CD4-positive, alpha-beta T cell treated with Interleukin-12 subunit alpha and Interleukin-12 subunit beta, for 1 hour (primary cell): ENCODE measurements at places on chromosomes 6 and 20.

- peak; percentile 14 for DNase-seq
Measured at GRCh38 chr6:109071125-109071917, 23.3 kb downstream of the SESN1 start.

DNA sequence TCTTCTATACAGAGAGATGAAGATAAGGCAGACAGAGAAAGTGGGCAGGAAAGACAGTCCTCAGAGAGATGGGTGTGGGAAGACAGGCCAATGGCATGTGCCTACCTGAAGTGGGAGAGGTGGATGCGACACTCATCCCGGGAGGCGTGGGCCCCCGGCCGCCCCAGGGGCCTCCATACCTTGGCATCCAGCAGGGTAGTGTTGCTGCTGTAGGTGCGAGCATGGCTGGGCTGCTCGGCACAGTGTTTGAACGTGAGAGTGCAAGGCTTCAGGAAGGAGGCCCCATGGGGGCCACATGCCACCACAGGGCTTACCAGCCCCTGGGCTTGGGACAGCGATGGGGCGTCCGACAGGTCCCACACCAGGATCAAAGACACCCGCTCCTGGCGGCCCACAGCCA is 5.2 kb downstream of the UNC5CL start:
- no peak for DNase-seq

GRCh38 chr6:113619077-113619476 is 238.1 kb upstream of the MARCKS start:
- DNase-seq: no peak

DNA sequence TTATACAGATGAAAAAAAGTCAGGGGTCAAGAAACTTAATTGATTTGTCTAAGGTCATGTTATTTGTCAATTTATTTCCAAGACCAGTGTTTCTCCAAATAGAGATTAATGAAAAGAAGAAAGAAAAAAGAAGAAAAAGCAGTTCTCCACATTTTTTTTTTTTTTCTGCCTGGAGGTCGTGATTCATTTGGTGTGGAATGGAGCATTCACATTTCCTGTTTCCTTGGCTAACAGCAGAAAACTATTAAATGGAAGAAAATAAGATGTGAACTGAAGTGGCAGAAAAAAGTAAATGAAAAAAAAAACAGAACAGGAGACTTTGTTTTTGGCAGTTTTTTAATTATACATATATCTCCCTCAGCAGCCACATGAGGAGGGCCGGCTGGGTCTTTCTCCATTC is 470.8 kb upstream of the ZNF337 start:
- DNase-seq: no peak

DNA sequence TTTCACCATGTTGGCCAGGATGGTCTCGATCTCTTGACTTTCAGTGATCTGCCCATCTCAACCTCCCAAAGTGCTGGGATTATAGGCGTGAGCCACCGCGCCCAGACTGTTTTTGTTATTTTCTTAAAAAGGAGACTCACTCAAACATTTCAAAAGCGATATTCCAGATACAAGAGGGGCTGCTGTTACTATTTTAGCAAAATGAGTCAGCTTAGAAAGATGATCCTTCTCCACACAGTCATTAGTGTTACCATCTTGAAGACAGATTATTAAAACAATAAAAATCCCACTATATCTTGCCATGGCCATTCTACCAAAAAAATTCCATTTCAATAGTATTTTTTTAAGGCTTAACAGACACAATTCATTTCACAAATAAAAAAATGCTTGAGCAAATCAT is 102.8 kb downstream of the PREP start:
- no peak for DNase-seq

DNA sequence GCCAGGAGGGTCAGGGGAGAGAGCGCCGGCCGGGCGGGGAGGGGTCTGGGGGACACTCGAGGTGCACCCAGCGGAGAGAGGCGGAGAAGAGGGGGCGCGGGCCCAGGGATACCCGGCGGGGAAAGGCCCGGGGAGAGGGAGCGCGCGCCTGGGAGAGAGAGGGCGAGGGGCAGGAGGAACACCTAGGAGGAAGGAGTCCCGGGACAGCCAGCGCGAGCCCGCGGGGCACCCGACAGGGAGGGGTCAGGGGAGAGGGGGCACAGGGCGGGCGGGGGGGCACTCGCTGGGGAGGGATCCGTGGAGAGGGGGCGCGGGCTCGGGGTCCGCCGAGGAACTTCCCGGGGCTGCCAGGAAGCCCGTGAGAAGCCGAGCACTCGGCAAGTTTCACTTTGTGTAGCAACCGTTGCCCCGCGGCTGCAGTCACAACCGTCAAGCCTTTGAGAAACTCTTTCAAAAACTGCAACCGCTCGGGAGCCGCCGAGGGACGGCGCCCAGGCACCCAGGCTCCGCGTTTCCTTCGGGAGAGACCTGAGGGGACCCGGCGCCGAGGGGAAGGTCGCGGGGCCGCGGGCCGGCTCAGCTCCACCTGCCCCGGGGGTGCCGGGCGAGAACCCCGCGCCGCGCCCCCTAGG is 471 bp downstream of the EZR start:
- peak; percentile 73 for DNase-seq

- no peak for DNase-seq
Measured at GRCh38 chr6:38528196-38528965, 111.3 kb downstream of the BTBD9 start.
